ENCODE measurements at places on chromosomes 6 and 20.

- DNase-seq: no peak
Measured at GRCh38 chr20:4441191-4441590, 280.5 kb upstream of the PRND start.

- DNase-seq: no peak
Measured at GRCh38 chr6:148441454-148441911, 98.8 kb downstream of the SASH1 start.

DNA sequence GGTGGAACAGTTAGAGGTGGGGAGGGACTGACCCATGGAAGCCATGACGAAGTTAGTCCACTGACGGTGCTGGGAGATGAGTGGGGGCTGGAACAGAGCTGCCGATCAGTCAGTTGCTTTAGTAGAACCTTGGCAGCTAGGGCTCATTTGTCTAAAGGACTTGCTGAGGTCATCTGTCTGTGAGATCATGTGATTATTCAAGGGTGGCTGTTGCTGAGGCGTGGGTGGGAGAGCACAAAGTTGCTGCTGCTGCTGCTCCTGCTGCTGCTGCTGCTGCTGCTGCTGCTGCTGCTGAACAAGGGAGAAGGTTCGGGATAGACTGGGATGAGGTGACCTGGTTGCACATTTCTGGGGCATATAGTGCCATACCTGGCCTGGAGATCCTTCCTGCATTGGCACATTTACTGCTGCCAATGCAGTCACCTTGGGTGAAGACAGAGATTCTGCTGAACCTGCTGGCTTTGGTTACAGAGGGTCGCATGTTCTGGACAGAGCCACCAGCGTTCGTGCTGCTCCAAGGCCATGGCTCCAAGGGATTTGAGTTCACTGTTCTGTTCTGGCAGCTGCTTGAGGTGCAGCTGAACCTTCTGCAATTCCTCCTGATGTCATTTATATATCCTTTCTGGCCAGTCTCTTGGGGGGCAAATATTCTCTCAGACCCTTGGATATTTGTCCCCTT lies 840.5 kb downstream of the HACE1 start:
- DNase-seq: no peak

DNA sequence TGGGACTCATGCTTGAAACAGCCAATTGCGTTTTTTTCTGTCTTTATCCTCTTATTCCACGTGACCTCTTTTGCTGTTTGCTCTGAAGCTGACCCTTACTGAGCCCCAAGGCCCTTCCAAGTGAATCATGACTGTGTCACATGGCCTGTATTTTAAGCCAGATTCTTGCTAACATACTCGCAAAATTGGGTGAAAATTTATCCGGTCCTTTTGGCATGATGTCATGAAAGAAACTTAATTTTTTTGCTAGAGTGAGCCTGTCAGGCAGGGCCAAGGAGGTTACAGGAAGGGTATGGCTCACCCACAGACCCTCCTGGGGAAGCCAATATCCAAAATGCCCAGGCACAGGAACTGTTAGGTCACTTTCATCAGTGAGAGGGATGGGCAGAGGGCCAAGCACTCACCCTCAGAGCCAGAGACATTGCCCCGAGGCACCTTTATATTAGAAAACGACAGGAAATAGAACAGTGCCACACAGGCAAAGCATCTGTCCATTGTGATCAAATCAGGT lies 296.7 kb downstream of the CDH26 start:
- DNase-seq: peak; percentile 4

GRCh38 chr6:130034378-130035146 lies 16.2 kb downstream of the L3MBTL3 start:
- no peak for DNase-seq

- no peak for DNase-seq
Measured at GRCh38 chr20:13402171-13402760, 181.2 kb downstream of the ISM1 start.

GRCh38 chr6:163531122-163531521 lies 116.6 kb downstream of the QKI start:
- no peak for DNase-seq

DNA sequence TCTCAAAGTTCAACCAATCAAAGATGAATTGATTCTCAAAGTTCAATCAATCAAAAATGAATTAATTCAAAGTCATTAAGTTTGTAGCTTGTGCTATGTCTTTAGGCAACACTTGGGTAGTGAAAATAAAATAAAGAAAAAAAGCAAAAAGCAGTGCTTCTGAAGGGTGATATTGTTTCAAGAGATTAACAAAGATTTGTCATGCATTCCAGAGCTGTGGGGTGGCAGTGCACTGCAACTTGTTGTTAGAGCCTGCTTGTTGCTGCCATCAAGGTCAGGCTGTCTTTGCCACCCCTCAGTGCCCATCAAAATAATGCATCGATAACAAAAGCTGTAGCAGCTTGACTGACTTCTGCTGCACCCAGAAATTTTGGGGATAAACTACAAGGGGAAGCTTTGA lies 128.6 kb downstream of the RNF144B start:
- DNase-seq: no peak

GRCh38 chr6:56539527-56540105 lies 103.1 kb downstream of the DST start:
- DNase-seq: no peak

DNA sequence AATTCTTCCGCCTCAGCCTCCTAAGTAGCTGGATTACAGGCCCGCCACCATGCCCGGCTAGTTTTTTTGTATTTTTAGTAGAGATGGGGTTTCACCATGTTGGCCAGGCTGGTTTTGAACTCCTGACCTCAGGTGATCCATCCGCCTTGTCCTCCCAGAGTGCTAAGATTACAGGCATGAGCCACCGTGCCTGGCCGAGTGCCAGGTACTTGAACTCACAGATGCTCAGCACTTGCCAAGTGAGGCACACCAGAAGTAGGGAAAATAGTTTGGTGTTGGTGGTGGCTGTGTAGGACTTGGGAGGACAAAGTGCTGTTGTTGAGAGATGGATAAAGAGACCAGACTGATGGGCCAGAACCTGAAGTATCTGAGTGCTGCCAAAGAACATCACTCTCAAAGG lies 40.0 kb upstream of the MBOAT1 start:
- no peak for DNase-seq

- DNase-seq: no peak
Measured at GRCh38 chr6:80335121-80335531, 228.7 kb downstream of the BCKDHB start.

- DNase-seq: no peak
Measured at GRCh38 chr6:14824484-14825275, 421.2 kb upstream of the JARID2 start.

DNA sequence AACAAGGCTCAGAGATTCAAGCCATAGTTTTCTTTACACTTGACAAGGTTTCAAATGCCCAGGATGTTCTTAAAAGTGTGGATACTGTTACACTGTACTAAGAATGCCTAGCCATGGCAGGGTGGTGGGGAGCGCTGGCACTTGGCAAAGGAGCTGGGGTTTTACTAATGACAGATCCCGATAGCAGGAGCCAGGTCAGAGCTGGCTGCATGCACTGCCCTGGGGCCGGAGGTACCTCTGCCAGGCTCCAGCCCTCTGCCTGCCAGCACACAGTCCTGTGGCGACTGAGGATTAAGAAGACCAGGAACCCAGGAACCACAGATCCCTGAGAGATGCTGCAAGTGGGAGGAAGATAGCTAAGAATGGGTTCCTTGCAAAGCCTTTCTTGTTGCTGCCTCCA lies 260.3 kb downstream of the ALDH8A1 start:
- DNase-seq: no peak

DNA sequence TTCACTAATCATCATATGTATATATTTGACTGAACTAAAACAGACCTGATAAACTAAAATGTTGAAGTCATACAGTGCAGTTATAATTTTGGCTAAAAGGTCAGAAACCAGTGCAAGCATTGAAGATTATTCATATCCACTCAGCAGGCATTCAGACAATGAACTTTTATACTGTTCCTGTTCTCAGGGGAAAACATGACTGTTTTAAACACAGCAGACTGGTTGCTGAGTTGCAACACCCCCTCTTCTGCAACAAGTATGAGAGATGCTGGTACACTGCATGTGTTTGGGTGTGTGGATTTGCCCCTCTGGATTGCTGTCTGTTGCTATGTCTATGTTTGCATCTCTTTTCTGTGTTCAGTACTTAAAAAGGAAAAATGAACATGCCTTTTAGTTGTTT lies 206.8 kb downstream of the EYA4 start:
- DNase-seq: no peak

- DNase-seq: no peak
Measured at GRCh38 chr6:5746053-5746758, 260.5 kb downstream of the NRN1 start.

DNA sequence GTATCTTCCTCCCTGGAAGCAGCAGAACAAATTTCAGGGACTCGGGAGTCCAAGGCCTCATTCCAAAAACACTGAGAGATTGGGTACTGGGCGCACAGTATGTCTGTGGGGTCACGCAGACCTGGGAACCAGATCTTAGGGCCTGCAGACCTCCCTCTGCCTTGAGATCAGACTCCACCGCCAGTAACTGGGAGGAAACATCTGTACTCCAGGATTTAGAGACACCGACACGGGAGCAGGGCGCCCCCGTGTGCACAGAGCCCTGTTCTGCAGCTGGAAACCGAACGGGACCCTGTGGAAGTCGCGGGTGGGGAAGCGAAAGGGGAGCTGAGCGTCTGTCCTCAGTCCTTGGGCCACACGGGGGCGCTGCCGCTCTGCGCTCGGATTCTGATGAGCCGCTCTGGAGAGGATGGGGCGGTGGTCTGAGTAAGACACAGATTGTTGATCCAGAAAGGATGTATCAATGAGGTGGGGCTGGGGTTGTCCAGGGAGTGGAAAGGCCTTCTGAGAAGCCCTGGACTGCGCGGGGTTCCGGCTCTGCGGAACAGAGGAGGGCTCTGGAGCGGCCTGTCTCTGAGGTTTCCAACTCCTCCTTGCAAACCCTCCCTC lies 35.7 kb upstream of the HLA-E start:
- DNase-seq: peak; percentile 84

- DNase-seq: no peak
Measured at GRCh38 chr6:166752928-166753721, 126.1 kb upstream of the RPS6KA2 start.

DNA sequence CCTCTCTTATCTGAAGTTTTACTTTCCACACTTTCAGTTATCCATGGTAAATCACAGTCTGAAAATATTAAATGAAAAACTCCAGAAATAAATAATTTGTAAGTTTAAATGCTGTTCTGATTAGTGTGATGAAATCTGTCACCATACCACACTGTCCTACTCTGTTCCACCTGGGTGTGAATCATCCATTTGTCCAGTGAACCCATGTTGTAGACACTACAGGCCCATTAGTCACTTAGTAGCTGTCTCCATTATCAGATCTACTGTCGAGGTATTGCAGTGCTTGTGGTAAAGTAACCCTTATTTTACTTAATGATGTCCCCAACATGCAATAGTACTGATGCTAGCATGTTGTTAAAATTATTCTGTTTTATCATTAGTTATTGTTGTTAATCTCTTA lies 29.2 kb upstream of the MMS22L start:
- no peak for DNase-seq

DNA sequence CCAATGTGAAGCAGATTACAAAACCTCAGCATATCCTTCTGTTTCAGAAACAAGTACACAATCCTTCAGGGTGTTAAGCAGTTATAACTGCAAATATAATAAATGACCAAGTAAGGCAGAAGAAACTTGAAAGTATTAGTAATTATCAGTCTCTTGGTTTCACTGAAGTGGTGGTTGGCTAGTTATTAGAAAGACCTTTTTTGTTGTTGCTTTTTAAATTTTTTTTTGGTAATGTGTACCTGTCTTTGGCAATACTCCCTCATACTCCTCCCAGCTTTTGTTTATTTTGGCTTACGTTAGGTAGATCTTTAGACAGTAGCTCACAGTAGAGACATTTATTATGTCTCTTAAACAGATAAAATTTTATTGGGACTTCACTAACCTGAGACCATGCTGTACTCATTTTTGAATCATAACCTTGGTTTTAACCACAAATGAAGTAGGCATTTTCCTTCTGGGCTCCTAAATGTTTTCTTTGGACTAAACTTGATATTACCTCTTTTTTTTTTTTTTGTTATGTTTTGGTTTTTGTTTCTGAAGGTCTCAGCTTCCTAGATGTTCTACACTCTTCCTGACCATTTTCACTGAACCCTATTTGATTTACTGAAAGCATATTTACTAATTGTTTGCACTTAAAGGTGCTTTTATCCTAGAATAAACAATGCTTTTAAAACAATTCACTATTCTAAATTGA lies 6.4 kb downstream of the CD2AP start:
- no peak for DNase-seq

- no peak for DNase-seq
Measured at GRCh38 chr6:150301846-150302519, 66.8 kb upstream of the IYD start.

DNA sequence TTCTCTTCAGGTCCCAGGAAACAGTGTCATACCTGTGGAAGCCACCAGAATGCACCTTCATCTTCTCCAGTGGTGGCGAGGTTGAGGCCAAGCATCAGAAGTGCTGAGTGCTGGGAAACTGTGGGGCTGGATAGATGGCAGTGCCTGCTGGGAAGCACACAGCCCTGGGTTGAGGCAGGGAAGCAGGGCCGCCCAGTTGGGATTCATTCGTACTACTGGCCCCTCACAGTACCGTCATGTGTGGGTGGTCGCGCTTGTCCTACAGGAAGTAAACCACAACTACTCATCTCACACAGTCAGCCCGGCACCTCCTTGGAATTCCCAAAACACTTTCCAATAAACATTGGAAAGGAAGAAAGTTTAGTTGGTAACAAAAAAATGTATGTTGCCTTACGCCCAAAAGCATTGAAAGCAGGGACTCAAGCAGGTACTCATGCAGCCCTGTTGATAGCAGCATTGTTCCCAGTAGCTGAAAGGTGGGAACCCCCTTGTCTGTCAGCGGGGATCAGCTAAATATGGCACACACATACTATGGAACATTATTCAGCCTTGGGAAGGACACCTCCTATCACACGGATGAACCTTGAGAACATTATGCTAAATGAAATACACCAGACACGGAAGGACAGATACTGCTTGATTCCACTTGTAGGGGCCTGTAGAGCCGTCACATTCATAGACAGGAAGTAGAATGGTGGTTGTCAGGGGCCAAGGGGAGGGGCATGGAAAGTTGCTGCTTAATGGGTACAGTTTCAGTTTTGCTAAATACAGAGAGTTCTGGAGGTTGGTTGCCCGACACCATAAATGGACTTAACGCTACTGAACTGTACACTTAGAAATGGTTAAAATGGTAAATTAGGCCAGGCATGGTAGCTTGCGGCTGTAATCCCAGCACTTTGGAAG lies 162.7 kb downstream of the MTHFD1L start:
- DNase-seq: no peak

GRCh38 chr20:51327251-51327841 lies 215.2 kb downstream of the NFATC2 start:
- no peak for DNase-seq

DNA sequence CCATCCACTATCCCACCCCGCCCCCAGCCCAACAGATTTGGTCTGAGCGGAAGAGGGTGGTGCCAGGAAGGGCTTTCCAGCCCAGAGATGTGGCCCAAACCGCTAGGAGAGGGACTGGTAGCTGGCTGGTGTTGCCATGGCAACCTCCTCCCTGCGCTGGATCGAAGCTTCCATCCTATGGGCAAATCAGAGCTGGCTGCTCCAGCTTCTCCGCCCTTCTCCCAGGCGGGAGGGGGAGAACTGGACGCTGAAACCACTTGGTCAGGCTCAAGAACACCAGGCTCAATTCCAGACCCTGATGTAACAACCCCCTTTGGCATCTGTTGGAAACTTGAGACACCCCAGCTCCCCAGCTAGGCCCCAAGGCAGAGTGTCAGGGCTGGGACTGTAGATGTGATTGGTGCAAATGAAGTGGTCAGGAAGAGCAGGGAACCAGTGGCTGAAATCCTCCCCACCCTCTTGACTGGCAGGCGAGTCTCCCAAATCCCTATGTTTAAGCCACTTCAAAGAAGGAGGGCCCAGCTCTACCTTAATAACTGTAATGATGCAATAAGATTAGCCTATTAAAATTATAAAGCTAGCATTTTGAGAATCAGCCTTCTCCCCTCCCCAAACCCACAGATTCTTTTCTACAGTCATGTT lies 4.2 kb downstream of the RIMS4 start:
- DNase-seq: no peak
